ENCODE measurements at places on chromosomes 4 and X.

- H3K27ac ChIP-seq = no peak overlapping the region
- H3K27me3 ChIP-seq = peaks cover 2% of the 10 kb centered on the region
- H3K36me3 ChIP-seq = no peaks in the 10 kb centered on the region
- peaks cover 42% of the 10 kb centered on the region for H3K4me1 ChIP-seq
- H3K4me3 ChIP-seq = no peak overlapping the region
Measured at GRCh38 chr4:112511093-112511802, 4.7 kb downstream of the NEUROG2 start.

DNA sequence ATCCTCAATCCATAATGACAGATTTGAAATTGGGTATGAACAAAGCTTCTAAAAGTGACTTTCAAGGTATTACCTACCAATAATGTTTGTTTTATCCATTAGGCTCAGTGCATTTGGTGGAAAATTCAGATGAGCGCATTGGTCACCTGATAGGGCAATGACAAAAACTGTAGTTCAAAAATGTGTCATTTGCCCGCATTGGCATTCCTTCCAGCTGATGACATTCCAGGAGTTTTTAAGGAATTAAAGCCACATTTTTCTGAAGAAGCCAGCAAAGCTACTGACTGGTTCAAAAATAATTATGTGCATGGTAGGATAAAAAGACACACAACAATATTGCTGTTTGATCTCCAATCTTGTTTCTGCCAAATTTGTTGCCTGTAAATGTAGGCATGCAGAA is 473.4 kb upstream of the CPEB2 start:
- H3K36me3 ChIP-seq = no peaks in the 10 kb centered on the region
- H3K4me3 ChIP-seq = no peak overlapping the region
- no peak for DNase-seq
- no peak overlapping the region for H3K27ac ChIP-seq
- no peaks in the 10 kb centered on the region for H3K4me1 ChIP-seq
- H3K27me3 ChIP-seq = no peaks in the 10 kb centered on the region

GRCh38 chr4:69527924-69528323 is 32.2 kb upstream of the UGT2B4 start:
- H3K4me3 ChIP-seq = no peak overlapping the region
- no peak overlapping the region for H3K27ac ChIP-seq
- H3K36me3 ChIP-seq = no peaks in the 10 kb centered on the region
- no peak for DNase-seq
- H3K4me1 ChIP-seq = no peaks in the 10 kb centered on the region

DNA sequence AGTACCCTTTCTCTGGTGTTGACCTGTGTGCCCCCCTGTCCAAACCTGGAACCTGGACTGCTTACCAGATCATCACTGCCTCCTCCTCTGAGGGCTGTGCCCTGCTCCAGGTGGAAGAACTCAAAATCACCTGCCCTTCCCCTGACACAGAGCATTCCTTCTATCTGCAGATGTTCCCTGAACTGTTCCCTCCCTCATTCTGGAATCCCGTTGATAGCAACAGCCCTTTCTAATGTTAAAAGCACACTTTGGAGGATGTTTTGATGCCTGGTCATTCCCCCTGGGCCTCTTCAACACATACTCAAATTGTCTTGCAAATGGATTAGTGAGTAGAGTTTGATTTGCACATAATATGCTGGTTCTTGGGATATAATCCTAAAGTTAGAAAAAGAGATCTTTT is 225.8 kb downstream of the FGF13 start:
- no peak for DNase-seq
- H3K27me3 ChIP-seq = no peaks in the 10 kb centered on the region
- no peaks in the 10 kb centered on the region for H3K4me1 ChIP-seq
- no peaks in the 10 kb centered on the region for H3K36me3 ChIP-seq

DNA sequence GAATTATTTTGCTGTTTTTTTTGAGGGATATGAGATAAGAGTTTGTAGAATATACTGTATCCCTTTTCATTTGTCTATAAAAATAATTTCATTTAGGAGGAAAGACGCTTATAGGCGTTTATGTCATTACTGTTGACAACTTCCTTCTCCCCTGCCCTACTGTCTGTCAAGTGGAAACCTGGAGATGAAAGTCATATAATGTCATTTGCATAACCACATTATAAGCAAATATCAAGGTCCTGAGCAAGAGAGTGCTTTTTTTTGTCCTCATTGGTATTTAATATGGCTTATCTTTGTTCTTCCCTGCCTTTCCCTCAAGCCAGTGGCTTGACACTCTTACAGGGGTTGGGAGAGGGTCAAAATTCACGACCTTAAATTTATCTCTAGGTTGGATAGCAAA is 55.8 kb downstream of the LRP2BP start:
- H3K36me3 ChIP-seq = no peaks in the 10 kb centered on the region
- peaks cover 9% of the 10 kb centered on the region for H3K4me1 ChIP-seq
- DNase-seq = no peak

DNA sequence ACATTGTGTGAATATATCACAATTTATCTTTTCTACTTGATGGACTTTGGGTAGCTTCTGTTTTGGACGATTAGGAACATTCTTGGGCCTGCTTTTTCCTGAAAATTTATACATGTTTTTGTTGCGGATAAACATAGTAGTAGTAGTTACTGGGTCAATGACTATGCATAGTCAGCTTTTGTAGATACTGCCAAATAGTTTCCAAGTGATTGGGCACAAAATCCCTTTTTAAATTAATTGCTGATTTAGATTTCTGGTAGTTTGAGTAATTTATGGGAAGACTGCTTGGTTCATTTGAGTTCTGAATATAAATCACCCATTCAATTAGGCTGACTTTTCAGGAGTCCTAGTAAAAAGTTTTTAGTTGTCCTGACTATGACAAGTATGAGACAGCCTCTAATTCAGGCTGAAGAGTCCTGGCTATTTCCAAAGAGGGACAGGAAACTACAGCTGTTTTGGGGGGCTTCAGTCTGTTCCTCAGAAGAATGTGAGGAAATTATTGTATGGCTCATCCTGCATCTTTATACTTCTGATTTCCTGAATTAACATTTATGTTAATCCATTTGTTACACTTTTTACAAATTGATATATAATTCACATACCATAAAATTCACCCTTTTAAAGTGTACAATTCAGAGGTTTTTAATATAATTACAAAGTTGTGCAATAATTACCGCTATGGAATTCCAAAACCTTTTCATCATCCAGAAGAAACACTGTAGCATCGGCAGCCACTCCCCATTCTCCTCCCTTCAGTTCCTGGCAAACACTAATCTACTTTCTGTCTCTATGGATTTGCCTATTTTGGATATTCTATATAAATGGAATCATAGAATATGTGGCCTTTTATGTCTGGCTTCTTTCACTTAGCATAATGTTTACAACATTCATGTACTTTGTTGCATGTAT is 14.2 kb downstream of the LRP2BP start:
- H3K4me3 ChIP-seq = no peak overlapping the region
- no peaks in the 10 kb centered on the region for H3K27me3 ChIP-seq
- no peak for DNase-seq
- no peaks in the 10 kb centered on the region for H3K36me3 ChIP-seq

DNA sequence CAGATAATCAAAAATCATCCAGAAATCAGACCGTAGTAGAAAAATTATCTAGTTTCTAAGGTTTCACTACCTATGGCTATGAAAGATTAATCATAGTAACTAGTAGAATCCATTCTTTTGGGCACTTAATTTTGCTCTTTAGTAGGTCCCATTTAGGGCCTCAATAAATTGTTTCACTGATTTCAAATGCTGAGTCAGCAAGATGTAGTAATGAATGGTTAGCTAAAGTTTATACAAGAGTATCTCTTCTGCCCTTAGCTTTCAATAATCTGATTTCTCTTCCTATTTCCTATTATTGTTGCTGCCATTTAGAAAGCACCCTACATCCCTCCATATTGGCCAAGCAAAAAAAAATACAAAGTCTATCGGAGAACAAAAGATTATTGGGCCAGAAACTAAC is 283.2 kb upstream of the PCDH10 start:
- no peak for DNase-seq
- no peaks in the 10 kb centered on the region for H3K36me3 ChIP-seq
- no peak overlapping the region for H3K27ac ChIP-seq
- no peaks in the 10 kb centered on the region for H3K4me1 ChIP-seq
- no peak overlapping the region for H3K4me3 ChIP-seq

GRCh38 chr4:52081216-52081615 is 30.1 kb downstream of the SPATA18 start:
- H3K27me3 ChIP-seq = no peaks in the 10 kb centered on the region
- no peak overlapping the region for H3K27ac ChIP-seq
- no peaks in the 10 kb centered on the region for H3K36me3 ChIP-seq
- H3K4me3 ChIP-seq = no peak overlapping the region
- DNase-seq = no peak
- no peaks in the 10 kb centered on the region for H3K4me1 ChIP-seq

DNA sequence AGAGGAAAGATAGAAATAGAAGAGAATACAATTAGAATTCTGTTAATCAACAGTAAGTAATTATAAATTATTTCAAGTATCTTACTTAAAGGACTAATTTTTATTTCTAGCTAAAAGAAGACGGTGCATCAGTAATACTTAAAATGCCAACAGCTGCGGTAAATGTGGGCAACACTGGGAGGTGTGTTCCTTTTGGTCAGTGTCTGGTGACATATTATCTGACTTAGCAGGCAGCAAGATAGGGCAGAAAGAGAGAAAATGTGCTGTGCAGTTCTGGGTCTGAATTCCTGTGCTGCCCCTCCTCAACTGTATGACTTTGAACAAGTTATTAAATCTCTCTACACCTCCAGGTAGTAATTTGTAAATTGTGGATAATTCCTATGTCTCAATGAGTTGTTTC is 120.6 kb downstream of the ZNF827 start:
- no peaks in the 10 kb centered on the region for H3K36me3 ChIP-seq
- no peak overlapping the region for H3K27ac ChIP-seq
- no peak overlapping the region for H3K4me3 ChIP-seq
- no peaks in the 10 kb centered on the region for H3K4me1 ChIP-seq
- no peaks in the 10 kb centered on the region for H3K27me3 ChIP-seq

DNA sequence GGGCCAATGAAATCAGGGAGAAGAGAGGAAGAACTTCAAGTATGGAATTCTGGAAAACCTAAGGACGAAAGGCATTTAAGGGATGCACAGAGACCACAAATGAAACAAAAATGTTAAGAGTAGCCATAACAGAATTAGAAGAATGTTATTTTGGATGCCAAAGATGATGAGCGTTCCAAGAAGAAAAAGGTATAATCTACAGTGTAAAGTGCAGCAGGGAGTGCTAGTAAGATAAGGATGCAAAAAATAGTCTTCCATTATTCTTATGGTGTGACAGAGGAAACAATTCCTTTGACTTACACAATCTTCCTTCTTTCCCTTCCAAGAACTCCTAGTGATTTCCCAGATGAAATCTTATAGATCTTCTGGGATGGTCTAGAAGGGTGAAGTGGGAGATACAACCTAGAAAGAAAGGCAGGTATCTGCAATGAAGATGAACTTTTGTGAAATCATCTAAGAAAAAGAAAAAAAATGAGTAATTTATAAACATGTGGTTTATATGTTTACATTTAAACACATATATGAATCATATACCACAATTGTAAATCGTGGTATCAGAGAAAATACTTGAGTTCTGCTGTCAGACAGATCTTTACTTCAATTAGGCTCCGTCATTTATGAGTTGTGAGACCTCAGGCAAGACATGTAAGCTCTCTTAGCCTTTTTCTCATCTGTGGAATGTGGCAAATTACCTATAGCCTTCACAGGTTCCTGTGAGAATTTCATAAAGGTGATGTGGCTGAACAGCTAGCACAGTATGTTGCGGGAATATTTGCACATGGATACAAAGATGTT is 8.1 kb downstream of the MORF4L2 start:
- DNase-seq = no peak
- peaks cover 5% of the 10 kb centered on the region for H3K36me3 ChIP-seq
- H3K4me3 ChIP-seq = no peak overlapping the region
- no peak overlapping the region for H3K27ac ChIP-seq
- no peaks in the 10 kb centered on the region for H3K27me3 ChIP-seq

Data from upper lobe of left lung (tissue), 6 donors.